ENCODE measurements at places on chromosomes 6 and 20. TPM values are rescaled to one million over a fixed set of nuclear protein-coding genes. Genes with fewer than 3 reads are reported as not detected.

DNA sequence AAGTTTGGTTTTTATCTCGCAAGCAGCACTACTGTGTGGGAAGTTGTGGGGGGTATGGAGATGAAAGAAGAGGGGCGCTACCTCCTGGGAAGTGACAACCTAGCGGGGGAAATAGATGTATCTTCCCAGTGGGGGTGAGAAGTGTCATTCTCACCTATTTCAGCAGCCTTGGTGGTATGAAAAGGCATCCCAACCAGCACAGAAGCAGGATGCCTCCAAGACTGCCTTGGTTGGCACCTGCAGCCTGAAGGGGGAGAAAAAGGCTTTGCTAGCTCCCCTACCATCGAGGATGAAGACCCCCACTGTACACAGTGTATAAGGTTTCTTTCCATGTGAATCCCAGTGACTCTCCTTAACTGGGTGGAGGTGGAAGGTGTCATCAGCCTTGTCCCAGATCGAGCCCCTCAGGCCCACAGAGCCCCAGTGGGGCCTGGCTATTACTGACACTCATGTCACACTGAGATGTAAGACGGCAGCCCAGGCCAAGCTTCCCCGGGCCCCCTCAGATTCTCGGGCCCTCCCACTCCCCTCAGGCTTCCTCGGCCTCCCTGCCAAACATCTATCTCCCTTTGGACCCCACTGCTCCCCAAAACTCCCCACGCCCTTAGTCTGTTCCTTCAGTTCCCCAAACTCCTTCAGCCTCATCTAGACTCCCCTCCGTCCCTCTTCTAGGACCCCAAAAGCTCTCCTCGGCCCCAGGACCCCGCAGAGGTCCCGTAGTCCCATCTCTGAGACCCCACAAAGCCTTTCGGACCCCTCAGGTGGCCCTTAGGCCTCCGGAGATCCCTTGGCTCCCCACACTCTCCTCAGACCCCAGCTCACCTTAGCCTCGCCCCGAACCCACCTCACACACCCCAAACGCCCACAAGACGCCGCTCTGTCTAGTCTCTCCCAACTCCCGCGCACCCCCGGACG lies 688 bp downstream of the COMMD7 start:
- no peak for DNase-seq

DNA sequence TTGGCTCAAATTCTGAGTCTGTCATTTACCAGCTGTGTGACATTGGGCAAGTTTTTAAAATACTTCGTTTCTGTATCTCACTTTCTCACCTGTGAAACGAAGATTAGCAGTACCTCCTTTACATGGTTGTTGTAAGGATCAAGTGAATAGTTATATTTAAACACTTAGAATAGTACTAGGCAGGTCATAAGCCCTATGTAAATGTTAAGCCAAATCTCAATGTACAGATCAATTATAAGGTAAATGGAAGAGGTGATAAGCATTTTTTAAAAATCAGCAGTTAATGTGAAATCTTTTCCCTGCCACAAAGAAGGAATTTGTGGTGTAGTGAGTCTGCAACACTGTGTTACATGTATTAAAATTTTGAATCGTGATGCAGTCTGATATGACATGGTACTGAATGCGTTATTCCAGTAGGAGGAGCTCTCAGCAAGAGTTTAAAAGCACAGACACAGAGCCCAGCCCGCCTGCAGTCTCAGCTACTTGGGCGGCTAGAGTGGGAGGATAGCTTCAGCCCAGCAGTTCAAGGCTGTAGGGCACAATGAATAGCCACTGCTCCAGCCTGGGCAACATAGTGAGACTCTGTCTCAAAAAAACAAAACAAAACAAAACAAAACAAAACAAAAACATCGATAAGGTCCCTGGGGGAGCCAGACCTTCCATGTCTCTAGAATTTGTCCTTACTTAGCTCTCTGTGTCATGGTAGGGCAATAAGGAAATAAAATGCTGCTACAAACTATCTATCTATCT lies 46.0 kb downstream of the GTF2H5 start:
- peak; percentile 80 for DNase-seq

GRCh38 chr6:22435151-22435550 lies 134.2 kb upstream of the HDGFL1 start:
- DNase-seq, result no peak

DNA sequence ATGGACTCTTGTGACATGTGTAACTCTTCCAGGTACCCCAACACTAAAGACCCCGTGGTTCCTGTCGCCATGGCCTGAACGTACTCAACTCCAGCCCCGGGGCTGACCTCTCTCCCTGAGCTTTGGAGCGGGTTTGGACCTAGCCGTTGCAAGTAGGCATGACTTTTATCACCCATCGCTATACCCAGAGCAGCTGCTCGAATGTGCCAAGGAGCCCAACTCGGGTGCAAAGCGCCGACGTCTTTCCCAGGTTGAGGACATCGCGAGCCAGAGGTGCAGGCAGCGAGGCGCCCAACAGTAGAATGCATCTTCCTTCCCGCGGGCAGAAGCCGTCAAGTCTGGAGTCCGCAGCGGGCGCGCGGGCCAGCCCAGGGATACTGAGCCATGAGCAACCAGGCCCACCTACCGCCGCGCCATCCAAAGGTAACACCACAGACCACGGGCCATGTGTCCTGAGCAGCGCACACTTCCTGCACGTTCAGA lies 5.7 kb upstream of the LAMP5 start:
- DNase-seq, result no peak

GRCh38 chr6:139639507-139639906 lies 265.1 kb upstream of the CITED2 start:
- no peak for DNase-seq

GRCh38 chr6:144248003-144248402 lies 37.1 kb upstream of the UTRN start:
- DNase-seq, result no peak

GRCh38 chr6:104559435-104560202 lies 300.1 kb downstream of the HACE1 start:
- DNase-seq, result no peak

GRCh38 chr20:10005885-10006284 lies 28.9 kb upstream of the ANKEF1 start:
- DNase-seq, result no peak

DNA sequence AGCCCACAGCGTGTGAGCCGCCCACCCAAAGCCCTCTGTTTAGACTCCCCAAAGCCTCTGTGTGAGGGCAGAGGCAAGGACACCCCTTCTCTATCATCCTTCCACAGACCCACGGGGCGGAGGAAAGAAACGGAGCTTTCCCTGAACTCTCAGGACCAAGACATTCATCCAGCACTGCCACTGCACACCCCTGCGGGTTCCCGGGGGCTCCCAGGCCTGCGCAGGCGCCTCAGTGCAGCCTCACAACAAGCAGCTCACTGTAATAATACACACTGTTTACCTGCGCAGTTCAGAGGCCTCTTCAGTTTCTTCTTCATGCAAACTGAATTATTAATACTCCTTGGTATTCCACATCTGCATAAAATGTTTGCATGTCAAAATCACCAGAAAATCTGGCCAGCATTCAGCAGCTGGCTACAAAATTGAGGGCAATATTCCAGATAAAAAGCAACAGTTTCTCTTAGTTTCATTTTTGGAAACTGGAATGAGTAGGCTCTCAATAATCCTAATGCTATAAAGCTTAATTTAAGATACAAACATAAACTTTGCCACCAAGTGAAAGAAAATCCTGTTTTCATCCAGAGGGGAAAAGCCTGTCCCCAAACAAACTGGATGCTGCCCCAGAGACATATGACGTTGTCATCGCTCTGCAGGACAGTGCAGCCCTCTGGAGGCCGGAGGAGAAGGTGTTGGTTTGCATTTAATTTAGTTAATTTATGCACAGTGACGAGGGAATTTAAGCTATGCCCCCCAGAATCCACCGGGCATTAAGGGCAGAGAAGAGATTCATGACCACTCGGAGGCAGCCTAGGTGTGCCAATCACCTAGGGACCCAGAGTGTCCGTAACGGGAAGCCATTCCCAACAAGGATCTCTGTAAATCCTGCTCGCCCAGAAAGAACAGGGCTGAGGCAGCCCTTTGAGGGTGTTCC lies 45.3 kb downstream of the NINL start:
- no peak for DNase-seq

GRCh38 chr6:103002282-103002681 lies 1608.8 kb downstream of the GRIK2 start:
- no peak for DNase-seq

DNA sequence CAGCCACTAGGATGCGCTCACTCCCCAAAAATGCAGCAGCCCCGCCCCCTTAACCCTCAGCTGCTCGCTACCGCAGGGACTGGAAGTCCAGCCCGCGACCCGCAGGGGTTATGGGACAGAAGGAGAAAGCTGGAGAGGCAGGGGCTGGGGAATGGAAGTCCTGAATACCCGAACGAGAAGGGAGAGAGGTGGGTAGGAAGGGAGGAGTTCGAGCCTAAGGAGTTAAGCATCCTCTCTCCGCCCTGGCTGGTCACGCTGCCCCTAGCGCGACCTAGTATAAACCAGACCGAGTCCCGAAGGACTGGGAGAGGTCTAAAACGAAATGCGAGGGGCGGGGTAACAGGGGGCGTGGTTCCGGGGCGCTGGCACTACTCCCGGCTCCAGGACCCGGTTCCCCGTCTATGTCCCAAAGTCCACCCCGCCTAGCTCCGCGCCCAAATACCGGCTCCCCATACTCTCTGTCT lies 448 bp upstream of the DDAH2 start:
- peak; percentile 90 for DNase-seq

- no peak for DNase-seq
These were observed 10.3 kb downstream of the GFRA4 start for GRCh38 chr20:3652676-3653596.

GRCh38 chr20:40748182-40748581 lies 59.1 kb upstream of the MAFB start:
- DNase-seq, result no peak

GRCh38 chr6:34032856-34033255 lies 113.0 kb downstream of the GRM4 start:
- DNase-seq, result no peak

DNA sequence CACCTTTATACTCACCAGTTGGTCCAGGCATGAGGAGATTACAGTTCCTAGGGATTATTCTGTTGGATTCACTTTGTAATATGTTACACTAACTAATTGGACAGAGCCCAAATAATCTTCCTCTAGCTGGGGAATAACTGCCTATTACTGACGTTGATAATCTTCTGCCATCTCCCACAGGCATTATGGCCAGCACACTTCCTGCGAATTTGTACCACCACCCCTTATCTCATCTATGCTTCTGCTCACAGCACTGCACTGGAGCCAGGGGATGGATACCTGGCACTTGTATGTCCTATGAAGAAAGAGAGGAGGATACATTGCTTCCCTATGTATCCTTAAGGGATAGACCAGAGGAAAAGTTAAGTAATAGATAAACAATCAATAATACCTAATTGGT lies 494.8 kb upstream of the MAN1A1 start:
- no peak for DNase-seq

GRCh38 chr6:125370343-125370742 lies 68.6 kb upstream of the HDDC2 start:
- no peak for DNase-seq

GRCh38 chr20:57688864-57689263 lies 21.0 kb downstream of the PMEPA1 start:
- no peak for DNase-seq

- DNase-seq, result no peak
These were observed 9.3 kb downstream of the DLL1 start for GRCh38 chr6:170281331-170282292.

DNA sequence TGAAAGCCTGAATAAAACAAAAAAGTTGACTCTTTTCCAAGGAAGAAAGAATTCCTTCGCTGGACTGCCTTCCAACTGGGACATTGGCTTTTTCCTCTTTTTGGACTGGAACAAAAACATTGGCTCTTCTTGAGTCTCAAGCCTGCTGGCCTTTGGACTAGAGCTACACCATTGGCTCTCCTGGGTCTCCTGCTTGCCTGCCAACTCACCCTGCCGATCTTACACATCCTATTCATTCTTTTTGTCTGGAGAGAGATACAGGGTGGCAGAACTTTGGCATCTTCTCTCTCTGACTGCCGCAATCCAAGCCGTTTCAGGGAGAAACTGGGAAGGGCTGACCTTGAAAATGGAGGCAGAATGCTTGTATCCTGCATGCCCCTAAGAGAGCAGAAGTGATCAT lies 20.2 kb downstream of the DDO start:
- no peak for DNase-seq

DNA sequence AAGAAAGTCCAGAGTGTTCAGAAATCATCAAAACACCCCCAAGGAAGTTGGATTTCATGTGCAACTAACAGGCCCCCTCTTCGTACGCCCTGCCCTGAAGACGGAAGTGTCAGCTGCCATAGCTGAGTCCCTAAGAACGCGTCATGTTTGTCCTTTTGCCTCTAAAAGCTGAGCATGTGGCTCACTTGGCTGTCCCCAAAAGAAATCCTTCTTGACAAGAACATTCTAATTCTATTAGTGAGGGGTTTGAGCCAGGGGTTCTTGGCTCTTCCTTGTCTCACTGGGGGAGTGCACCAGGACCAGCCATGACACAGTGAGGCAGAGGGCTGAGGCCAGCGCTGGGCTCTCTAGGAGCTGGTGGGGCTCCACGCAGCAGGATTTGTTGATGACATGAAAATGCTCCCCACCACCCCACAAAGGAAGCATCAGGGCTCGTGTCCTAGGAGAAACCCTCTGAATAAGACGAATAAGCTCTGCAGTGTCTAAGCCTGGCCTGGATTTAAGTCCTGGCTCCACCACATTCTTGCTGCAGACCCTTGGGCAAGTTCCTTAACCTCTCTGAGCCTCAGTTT lies 20.0 kb upstream of the SPO11 start:
- no peak for DNase-seq

- no peak for DNase-seq
These were observed 62.8 kb downstream of the SAMD3 start for GRCh38 chr6:130159956-130160355.

DNA sequence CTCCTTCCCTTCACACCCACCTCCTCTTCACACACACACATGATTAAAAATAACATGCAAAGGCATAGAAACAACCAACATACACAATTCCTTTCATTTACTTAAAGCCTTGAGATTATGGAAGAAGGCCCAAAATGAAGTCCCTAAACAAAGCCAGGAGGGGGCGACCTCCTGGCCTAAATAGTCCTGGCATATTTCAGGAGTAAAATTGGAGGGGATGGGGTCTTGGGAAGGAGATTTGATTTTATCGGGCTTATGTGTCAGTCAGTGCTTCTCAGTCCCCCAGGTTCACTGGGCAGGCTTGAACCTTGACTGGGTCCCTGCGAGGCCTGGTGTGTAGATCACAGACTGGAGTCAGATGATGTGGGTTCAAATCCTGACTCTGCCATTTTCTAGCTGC lies 266.4 kb downstream of the SAMD5 start:
- DNase-seq, result no peak

DNA sequence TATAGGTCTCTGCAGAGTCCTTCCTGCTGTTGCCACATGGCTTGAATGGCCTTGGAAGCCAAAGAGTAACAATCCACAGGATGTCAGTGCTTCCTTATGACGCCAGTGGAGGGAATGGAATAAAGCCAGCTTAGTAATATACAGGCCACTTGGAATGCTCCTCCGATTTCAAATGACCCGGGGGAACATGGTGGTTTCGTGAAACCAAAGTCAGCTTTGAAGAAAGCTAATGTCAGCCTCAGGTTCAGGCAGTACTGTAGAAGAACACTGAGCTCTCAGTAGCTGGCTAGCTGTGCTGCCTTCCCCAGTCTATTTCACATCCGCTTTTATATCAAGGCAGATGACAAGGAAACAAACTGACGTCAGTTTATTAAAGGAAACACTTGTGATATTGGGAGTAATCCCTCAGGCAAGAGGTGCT lies 189.1 kb downstream of the DTNBP1 start:
- DNase-seq, result peak; percentile 62

Gene SMLR1
- not detected for total RNA-seq

Gene MCHR2
- not detected for total RNA-seq

Gene FRK
- total RNA-seq, result 0.05 TPM
